ENCODE measurements at places on chromosomes 5 and 9. TPM values are rescaled to one million over a fixed set of nuclear protein-coding genes. Genes with fewer than 3 reads are reported as not detected.
A peak's percentile ranks its signal among the peaks of the same experiment; 100 is the strongest.

EIF4E1B gene
- total RNA-seq: not detected

GRCh38 chr5:149035372-149035790 lies 27.5 kb downstream of the SH3TC2 start:
- DNase-seq: peak; percentile 71

- DNase-seq: no peak
These were observed 533.5 kb downstream of the RAB3C start for GRCh38 chr5:59116231-59116865.

GRCh38 chr5:33321026-33321425 lies 119.7 kb upstream of the TARS1 start:
- DNase-seq: no peak

GRCh38 chr5:83899326-83899970 lies 178.8 kb upstream of the HAPLN1 start:
- no peak for DNase-seq

DNA sequence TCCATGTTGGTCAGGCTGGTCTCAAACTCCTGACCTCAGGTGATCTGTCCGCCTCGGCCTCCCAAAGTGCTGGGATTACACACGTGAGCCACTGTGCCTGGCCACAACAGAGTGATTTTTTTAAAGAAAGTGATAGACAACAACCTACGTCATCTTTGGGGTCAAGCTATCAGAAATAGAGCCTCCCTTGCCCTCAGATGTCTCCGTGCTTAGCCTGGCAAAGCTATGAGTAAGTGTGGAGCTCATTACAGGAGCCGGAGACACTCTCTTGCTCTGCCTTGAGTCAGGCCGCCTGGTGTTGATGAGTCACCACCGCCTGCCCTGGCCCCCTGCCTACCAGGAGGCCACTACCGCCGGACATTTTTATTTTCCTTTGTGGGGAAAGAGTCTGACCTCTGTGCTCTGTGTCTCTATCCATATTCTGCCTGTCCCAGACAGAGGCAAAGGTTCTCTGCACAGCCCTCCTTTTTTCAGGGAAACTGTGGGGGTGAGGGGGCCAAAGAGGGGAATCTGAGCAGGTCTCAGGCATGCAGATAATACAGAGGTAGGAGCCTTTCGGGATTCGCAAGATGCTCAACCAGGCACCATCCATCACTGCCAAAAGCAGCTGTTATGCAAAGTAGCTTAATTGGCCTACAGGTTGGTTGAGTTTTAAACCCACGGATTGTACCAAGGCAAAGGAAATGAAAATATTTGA lies 123.7 kb upstream of the CPEB4 start:
- no peak for DNase-seq

NPR3 gene
- 360 TPM for total RNA-seq

GRCh38 chr5:35777358-35778087 lies 79.2 kb upstream of the IL7R start:
- peak; percentile 80 for DNase-seq

ZNF454 gene
- 0.54 TPM for total RNA-seq

TICAM2 gene
- under 0.01 TPM for total RNA-seq

DNA sequence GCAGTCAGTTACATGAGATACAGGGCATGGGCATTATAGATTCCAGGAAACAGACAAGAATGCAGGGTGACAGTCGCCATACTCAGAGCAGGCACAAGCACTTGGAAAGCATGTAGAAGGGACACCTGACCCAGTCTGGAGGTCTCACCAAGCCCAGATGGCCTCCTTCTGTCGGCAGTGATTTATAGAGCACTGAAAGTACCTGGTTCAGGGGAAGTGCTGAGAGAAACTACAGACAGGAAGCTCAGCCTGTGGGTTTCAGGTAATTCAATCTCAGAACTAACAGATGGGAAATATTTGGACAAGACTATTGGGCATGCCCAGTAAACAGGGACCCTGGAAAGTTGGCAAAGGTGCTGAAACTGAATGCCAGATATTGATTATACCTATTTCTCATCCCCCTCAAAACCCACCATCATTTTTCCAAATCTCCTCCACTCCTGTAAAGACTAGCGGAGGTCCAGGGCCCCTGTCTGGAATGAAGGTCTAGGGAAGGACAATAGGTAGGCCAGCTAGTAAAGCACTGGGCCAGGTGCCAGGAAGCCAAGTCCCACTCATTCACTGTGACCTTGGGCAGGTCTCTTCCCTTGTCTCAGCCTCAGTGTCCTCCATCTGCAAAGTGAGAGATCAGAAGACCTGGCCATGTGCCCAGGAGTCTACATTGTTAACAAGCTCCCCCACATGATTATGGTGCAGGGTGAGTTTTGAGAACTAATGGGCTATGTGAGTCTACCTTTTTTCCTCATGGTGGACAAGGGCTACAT lies 26.9 kb downstream of the KLHL3 start:
- no peak for DNase-seq

GRCh38 chr9:131695836-131696460 lies 43.9 kb downstream of the RAPGEF1 start:
- no peak for DNase-seq

GRCh38 chr9:110006657-110007056 lies 201.3 kb downstream of the C9orf152 start:
- DNase-seq: no peak

DNA sequence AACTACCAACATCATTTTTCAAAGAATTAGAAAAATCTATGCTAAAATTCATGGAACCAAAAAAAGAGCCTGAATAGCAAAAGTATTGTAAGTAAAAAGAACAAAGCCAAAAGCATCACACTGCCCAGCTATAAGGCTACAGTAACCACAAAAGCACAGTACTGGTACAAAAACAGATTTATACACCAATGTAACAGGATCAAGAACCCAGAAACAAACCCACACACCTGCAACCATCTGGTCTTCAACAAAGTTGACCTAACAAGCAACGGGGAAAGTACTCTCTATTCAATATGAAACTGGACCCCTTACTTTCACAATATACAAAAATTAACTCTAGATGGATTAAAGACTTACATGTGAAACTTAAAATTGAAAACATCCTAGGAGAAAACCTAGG lies 94.2 kb upstream of the TARS1 start:
- DNase-seq: no peak

- no peak for DNase-seq
These were observed 364.0 kb downstream of the NDUFS4 start for GRCh38 chr5:53924392-53924791.

GRCh38 chr5:74122979-74123590 lies 497.1 kb downstream of the ARHGEF28 start:
- DNase-seq: no peak

CXCL14 gene
- total RNA-seq: under 0.01 TPM

GRCh38 chr5:132471151-132471907 lies 19.2 kb downstream of the IRF1 start:
- DNase-seq: no peak

GRCh38 chr5:136853971-136854370 lies 488.6 kb upstream of the TRPC7 start:
- DNase-seq: no peak

DNA sequence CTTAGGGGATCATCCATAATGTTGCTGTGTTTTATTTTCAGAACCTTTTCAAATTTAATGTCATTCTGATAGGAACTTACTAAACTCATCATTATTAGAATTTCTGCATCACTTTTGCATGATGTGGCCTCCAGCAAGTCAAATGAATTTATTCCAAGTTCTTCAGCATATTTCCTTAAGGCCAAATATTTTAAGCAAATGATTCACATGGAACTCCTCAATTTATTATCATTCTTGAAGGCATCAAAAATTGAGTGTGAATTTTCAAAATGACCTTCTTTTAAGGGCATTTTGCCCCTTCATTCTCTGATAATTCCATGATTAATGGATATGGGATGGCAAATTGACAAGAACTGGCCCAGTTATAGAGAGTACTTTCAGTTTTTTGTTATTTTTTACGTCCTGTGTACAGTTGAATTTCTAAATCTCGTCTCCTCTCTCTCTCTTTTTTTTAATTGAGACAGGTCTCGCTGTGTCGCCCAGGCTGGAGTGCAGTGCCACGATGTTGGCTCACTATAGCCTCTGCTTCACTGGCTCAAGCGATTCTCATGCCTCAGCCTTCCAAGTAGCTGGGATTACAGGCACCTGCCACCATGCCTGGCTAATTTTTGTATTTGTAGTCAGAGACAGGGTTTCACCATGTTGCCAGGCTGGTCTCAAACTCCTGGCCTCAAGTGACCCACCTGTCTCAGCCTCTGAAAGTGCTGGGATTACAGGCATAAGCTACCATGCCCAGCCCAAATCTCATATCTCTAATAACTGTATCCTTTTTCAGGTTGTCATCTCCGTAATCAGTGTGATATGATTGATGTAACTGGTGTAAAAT lies 29.1 kb downstream of the GPR21 start:
- no peak for DNase-seq

DOCK2 gene
- 167 TPM for total RNA-seq

All from hematopoietic multipotent progenitor cell (in vitro differentiated cells).